ENCODE measurements at places on chromosomes 5 and 9. TPM values are rescaled to one million over a fixed set of nuclear protein-coding genes. Genes with fewer than 3 reads are reported as not detected.

The TAF11L5 gene
- total RNA-seq, result not detected

The OBP2B gene
- not detected for total RNA-seq

The NOXA1 gene
- total RNA-seq, result 0.89 TPM

The PPP1R2B gene
- not detected for total RNA-seq

The TOPORS gene
- 21.0 TPM for total RNA-seq

The PKD2L2 gene
- not detected for total RNA-seq

The REEP2 gene
- 59.2 TPM for total RNA-seq

DNA sequence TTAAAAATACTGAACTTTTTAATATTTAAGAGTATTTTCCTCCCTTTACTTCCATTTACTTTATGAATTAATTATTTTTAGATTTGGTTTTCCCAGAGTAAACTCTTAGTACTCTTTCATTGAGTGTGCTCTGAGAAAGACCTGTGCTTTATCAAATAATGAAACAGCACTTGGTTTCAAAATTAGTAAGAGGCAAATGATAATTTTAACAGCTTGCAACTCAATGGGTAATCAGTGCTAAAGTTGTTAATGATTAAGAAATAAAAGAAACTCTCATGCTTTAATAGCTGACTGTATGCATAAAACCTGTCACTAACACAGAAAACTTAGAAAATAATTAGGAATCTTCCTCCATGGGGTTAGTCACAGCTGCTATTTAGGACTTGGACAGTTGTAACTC is 244.4 kb downstream of the RFX3 start:
- no peak overlapping the region for H3K4me3 ChIP-seq
- H3K27ac ChIP-seq, result no peak overlapping the region
- H3K36me3 ChIP-seq, result peaks cover 19% of the 10 kb centered on the region
- no peaks in the 10 kb centered on the region for H3K4me1 ChIP-seq

GRCh38 chr5:35783551-35783950 is 73.1 kb upstream of the IL7R start:
- H3K27ac ChIP-seq, result no peak overlapping the region
- no peaks in the 10 kb centered on the region for H3K27me3 ChIP-seq
- no peak for DNase-seq
- H3K36me3 ChIP-seq, result no peaks in the 10 kb centered on the region

- no peak overlapping the region for H3K27ac ChIP-seq
- H3K36me3 ChIP-seq, result peaks cover 3% of the 10 kb centered on the region
- DNase-seq, result no peak
- H3K4me1 ChIP-seq, result peaks cover 12% of the 10 kb centered on the region
- H3K4me3 ChIP-seq, result peak overlapping the region; percentile 15
Measured at GRCh38 chr5:114358329-114358728, 3.5 kb upstream of the KCNN2 start.

DNA sequence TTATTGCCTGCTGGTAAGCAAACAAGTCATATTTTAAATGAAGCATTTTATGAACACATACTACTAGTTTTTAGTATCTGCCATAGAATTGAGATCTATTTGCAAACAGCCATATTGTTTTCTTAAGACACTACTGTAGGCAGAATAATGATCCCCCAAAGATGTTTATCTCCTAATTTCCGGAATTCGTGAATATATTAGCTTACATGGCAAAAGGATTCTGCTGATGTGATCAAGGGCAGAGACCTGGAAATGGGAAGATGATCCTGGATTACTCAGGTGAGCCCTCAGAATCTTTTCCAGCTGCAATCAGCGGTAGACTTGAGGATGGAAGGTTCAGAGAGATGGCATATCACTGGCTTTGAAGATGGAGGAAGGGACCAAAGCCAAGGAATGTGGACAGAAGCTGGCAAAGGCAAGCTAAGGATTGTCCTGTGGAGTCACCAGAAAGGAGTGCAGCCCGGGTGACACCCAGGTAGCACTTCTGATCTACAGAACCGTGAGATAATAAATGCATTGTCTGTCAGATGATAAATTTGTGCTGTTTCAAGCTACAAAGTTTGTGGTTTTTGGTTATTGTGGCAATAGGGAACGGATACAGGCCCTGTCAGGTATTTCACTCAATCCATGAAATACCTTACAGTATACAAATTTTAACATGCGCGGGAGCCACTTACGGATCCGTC is 1.0 kb upstream of the ERCC6L2 start:
- H3K36me3 ChIP-seq, result peaks cover 30% of the 10 kb centered on the region
- peaks cover 12% of the 10 kb centered on the region for H3K4me1 ChIP-seq
- no peak overlapping the region for H3K4me3 ChIP-seq
- no peaks in the 10 kb centered on the region for H3K27me3 ChIP-seq
- no peak overlapping the region for H3K27ac ChIP-seq

DNA sequence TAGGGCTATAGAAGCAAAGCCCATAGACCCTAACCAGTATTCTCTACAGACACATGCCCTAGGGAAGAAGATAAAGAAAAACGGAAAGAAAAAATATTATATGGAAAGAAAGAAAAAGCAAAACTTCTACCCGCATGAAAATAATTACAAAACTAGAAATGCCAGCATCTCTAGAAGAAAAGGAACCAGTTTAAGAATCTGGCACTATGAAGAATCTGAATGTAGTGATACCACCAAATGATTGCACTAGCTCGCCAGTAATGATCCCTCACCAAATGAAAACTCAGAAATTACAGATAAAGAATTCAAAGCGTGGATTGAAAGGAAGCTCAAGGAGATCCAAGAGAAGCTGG is 341.9 kb upstream of the GRIA1 start:
- H3K4me1 ChIP-seq, result no peaks in the 10 kb centered on the region
- no peak overlapping the region for H3K4me3 ChIP-seq
- H3K27ac ChIP-seq, result no peak overlapping the region

DNA sequence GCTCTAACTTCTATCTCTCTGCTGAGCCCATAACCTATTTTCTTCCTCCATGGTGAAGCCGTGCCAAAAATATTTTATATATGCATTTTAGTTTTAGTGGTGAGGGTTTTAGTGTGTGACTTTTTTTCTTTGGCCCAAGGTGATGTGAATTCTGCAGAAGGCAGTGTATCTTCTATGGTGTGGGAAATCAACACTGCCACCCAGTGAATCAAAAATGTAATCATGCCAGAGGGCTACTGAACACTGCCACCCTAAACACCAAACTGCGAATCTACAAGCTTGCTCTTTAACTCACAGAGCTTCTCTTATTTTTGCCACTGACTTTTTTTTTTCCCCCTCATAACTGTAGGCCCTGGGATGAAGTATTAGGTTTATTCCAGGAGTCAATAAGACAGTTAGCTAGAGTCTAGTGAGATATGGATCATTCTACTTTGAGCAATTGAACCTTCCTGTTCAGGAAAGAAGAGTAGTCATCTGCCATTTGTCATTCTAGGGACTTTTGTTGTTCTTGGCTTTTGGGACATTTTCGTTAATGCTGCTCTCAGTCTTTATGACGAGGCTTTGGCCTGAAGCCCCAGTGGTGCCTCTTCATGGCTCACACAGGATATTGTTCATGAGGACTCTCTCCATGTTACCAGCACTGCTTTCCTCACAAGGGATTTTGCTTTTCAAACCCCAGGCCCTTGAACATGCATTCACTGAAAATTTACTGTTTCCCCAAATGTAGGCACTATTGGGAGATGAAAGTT is 53.1 kb downstream of the C7 start:
- no peaks in the 10 kb centered on the region for H3K4me1 ChIP-seq
- no peaks in the 10 kb centered on the region for H3K36me3 ChIP-seq
- no peak overlapping the region for H3K4me3 ChIP-seq
- DNase-seq, result no peak
- no peaks in the 10 kb centered on the region for H3K27me3 ChIP-seq

- no peak for DNase-seq
- H3K27ac ChIP-seq, result no peak overlapping the region
- H3K4me3 ChIP-seq, result no peak overlapping the region
- H3K36me3 ChIP-seq, result no peaks in the 10 kb centered on the region
- H3K4me1 ChIP-seq, result peaks cover 22% of the 10 kb centered on the region
- H3K27me3 ChIP-seq, result no peaks in the 10 kb centered on the region
Measured at GRCh38 chr9:87350915-87351314, 146.8 kb upstream of the DAPK1 start.

- H3K36me3 ChIP-seq, result peaks cover 1% of the 10 kb centered on the region
- H3K27me3 ChIP-seq, result no peaks in the 10 kb centered on the region
- H3K27ac ChIP-seq, result peak overlapping the region; percentile 97
- peak overlapping the region; percentile 100 for H3K4me3 ChIP-seq
Measured at GRCh38 chr9:108933231-108933717, 650 bp downstream of the ELP1 start.

DNA sequence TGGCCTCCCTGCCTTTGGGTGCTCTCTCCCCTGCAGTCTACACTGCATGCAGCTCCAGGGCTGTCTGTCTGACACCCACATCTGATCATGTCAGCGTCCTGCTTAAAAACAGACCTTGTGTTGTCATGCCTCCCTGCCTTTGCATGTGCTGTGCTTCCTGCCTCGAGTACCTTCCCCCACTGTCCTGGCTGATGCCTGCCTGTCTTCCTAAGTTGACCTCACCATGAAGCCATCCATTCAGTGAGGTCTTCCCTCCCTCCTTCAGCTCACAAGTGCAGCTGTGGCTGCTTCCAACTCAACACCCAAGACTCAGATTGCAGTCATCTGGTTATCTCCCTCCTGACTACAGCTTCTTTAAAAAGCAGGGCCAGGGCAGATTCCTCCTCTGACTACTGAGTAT is 5.5 kb downstream of the ANGPTL2 start:
- DNase-seq, result no peak
- H3K4me3 ChIP-seq, result no peak overlapping the region
- no peaks in the 10 kb centered on the region for H3K36me3 ChIP-seq
- no peak overlapping the region for H3K27ac ChIP-seq

DNA sequence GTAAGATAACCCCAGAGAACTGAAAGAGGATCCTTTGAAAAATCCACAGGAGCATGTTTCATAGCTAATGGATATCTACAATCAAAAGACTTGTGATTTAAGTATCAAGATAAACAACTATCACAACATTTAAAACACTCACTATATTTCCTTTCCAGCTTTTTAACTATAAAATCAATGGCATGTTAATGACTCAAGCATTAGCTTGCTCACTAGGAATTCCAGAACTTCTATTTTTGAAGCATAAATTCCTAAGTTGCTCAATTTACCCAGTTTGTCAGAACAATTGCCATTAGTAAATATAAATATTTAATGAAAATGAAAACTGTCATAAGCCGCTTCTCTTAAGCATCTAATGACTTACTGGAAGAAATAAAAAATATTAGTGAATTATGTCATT is 355.3 kb downstream of the PRELID2 start:
- H3K36me3 ChIP-seq, result no peaks in the 10 kb centered on the region
- DNase-seq, result no peak
- H3K4me3 ChIP-seq, result no peak overlapping the region

DNA sequence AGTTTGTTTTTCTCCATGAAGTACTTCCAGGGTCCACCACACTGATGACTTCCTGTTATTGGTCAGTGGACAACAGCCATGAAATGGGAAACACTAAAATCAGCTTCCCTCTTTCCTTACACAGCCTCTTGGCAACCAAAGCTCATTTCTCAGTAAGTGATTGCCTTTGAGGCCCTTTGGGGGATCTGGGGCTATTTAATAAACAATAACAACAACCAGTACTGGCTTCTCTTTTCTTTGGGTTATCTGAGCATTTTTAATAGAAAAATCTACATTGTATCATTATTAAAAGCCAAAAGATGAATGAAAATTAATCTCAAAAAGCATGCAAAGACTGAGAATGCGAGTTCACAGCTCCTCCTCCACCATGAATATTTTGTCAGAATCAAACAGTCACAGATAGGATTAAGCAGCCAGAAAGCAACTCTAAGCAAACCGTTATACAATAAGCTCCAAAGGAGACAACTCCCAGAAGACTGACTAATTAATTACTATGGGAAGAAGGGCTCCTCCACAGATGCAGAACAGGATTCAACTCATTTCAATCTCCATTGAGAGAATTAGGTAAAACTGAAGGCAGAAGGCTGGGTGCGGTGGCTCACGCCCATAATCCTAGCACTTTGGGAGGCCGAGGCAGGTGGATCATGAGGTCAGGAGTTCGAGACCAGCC is 68.3 kb downstream of the SERINC5 start:
- no peak overlapping the region for H3K4me3 ChIP-seq
- peaks cover 18% of the 10 kb centered on the region for H3K27me3 ChIP-seq
- H3K4me1 ChIP-seq, result peaks cover 52% of the 10 kb centered on the region
- H3K27ac ChIP-seq, result no peak overlapping the region

- H3K27ac ChIP-seq, result no peak overlapping the region
- H3K27me3 ChIP-seq, result no peaks in the 10 kb centered on the region
Measured at GRCh38 chr9:23123048-23123632, 676.5 kb downstream of the DMRTA1 start.

- peak; percentile 36 for DNase-seq
- peaks cover 65% of the 10 kb centered on the region for H3K4me1 ChIP-seq
- peak overlapping the region; percentile 86 for H3K27ac ChIP-seq
Measured at GRCh38 chr9:121286973-121287741, 19.2 kb downstream of the GSN start.

DNA sequence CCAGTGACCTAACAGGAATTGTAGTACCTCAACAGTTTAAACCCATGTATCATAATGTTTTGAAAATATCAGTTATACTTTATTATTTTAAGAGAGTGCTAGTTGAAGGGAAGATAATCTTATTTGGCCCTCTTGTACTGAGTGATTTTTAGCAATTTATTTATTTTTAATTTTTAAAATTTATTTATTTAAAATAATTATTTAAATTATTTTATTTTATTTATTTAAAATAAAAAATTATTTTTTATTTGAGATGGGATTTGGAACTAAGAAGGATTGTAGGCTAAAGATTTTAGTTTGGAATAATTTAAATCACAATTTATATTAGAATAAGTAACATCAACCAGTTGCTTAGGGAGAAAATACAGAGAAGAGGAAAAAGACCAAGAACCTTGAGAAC is 54.2 kb downstream of the NAA35 start:
- no peak overlapping the region for H3K4me3 ChIP-seq
- no peak overlapping the region for H3K27ac ChIP-seq
- no peaks in the 10 kb centered on the region for H3K4me1 ChIP-seq
- H3K36me3 ChIP-seq, result peaks cover 28% of the 10 kb centered on the region
- DNase-seq, result no peak

- peaks cover 4% of the 10 kb centered on the region for H3K36me3 ChIP-seq
- DNase-seq, result no peak
- H3K27me3 ChIP-seq, result no peaks in the 10 kb centered on the region
- no peak overlapping the region for H3K27ac ChIP-seq
Measured at GRCh38 chr9:137095664-137096517, 9.1 kb downstream of the MAN1B1 start.

DNA sequence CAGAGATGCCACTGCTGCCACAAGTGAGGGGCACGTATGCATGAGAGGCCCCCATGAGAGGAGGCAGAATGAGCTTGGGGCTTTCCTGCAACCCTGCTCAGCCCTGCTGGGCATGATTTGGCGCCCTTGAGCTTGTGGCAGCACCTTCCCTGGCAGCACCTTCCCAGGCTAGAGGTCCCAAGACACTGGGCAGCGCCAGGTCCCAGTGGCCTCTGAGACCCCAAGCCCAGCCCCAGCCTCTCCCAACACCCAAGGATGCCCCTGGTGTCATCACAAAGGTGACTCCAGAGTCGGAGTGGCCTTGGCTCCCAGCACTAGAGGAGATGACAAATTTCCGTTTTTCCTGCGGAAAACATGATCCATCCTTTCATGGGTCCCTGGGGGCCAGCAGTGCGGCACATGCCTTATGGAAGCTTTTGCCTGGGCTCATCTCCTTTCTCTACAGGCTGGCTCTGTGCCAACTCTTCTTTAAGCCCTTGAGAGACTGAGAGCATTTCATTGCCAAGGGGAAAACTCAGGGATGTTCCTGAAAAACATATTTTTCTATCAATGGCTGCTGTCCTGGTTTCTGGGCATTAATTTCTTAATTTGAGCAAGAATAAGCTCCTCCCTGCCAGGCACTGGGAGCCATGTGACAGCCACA is 77.1 kb upstream of the ADAMTS2 start:
- no peaks in the 10 kb centered on the region for H3K27me3 ChIP-seq
- H3K27ac ChIP-seq, result no peak overlapping the region
- H3K4me1 ChIP-seq, result no peaks in the 10 kb centered on the region
- DNase-seq, result no peak
- no peak overlapping the region for H3K4me3 ChIP-seq

Data from neural crest cell (in vitro differentiated cells).